ENCODE measurements at places on chromosomes 5 and 9.

DNA sequence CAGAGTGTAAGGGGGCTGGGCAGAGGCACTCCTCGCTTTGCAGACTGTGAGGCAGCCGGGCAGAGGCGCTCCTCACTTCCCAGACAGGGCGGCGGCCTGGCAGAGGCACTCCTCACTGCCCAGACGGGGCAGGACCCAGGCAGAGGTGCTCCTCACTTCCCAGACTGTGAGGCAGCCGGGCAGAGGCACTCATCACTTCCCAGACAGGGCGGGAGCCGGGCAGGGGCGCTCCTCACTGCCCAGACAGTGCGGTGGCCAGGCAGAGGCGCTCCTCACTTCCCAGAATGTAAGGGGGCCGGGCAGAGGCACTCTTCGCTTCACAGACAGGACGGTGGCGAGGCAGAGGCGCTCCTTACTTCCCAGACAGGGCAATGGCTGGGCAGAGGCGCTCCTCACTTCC lies 442.5 kb downstream of the SPATA31D1 start:
- no peak for DNase-seq

- no peak for DNase-seq
These were observed 77.0 kb downstream of the ZCCHC7 start for GRCh38 chr9:37197158-37198038.

- DNase-seq = no peak
These were observed 50.9 kb downstream of the KCNIP1 start for GRCh38 chr5:170554521-170555267.

GRCh38 chr5:18992264-18992663 lies 995.7 kb downstream of the CDH18 start:
- no peak for DNase-seq

GRCh38 chr5:132011622-132012343 lies at the start of gene ACSL6:
Gene ACSL6, minus strand, starts transcription at chr5:132011658. Its CDS starts 105 bp downstream, at chr5:132011553.
- DNase-seq = peak; percentile 28

DNA sequence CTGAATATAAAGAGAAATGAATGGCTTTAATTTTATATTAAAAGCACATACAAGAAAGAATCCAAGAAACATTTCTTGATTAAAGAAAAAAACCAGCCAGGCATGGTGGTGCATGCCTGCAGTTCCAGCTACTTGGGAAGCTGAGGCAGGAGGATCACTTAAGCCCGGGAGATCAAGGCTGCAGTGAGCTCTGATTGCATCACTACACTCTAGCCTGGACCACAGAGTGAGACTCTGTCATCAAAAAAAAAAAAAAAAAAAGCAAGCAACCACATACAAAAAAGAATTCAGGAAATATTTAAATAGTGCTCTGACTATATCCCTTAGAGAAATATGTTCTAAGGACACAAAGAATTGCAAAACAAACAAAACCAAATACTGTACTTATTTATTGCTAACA lies 2.5 kb upstream of the PLAC8L1 start:
- no peak for DNase-seq

GRCh38 chr9:128927731-128928411 lies 7.1 kb downstream of the PHYHD1 start:
- peak; percentile 25 for DNase-seq

DNA sequence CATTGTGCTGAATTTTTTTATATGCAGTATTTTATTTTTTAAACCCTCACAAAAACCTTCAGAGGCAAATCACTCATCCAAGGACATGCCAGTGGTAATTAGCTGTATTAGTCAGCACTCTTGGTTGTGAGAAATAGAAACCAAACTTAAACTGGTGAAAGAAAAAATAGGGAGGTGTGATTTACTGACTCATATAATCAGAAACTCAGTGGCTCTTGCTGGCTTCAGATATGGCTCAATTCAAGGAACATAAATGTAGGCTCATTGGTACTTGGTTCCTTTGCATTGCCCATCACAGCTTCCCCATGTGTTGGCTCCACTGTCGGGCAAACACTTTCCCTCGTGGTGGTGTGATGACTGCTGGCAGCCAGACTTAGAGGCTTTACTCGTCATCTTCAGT lies 497.2 kb downstream of the MAT2B start:
- no peak for DNase-seq

DNA sequence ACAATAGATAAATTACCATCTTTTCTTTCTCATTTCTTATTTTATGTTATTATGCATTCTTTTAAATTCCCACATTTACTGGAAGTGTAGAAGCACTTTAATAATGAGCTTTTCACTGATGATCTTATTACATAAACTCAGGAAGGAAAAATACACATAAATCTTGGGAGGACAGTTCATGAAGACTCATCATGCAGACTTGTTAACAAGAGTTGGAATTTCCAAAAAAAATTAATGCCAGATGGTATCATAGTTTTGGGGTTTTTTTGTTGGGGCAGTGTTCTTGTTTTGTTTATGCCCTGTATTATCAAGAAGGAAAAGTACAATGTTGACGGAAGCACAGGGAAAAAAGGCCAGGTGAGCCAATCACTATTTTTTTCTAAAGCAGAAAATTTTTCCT lies 35.1 kb downstream of the CEMIP2 start:
- DNase-seq = no peak

DNA sequence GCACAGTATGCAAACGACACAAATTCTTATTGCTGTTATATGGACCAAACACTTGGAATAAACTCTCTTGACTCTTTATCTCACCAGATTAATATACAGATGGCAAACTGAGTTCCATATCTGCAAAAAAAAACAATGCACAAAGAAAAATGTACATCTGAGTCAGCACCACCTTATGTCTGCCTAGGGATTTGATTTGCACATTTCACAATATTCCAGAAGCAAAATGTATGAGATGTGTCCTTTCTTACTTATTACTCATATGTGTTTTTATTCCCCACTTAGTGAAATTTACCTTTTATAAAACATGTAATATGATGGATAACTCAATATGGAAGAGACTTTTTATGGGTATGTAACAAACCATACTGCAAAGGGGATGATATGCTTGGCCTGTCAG lies 236.9 kb downstream of the GLIS3 start:
- no peak for DNase-seq

- DNase-seq = no peak
These were observed 80.9 kb upstream of the CPEB4 start for GRCh38 chr5:173807181-173807655.

- no peak for DNase-seq
These were observed 1.5 kb downstream of the PCSK1 start for GRCh38 chr5:96431376-96432187.

GRCh38 chr5:32282633-32283032 lies 30.1 kb downstream of the MTMR12 start:
- no peak for DNase-seq

GRCh38 chr5:20109326-20109725 lies 121.3 kb upstream of the CDH18 start:
- DNase-seq = no peak

DNA sequence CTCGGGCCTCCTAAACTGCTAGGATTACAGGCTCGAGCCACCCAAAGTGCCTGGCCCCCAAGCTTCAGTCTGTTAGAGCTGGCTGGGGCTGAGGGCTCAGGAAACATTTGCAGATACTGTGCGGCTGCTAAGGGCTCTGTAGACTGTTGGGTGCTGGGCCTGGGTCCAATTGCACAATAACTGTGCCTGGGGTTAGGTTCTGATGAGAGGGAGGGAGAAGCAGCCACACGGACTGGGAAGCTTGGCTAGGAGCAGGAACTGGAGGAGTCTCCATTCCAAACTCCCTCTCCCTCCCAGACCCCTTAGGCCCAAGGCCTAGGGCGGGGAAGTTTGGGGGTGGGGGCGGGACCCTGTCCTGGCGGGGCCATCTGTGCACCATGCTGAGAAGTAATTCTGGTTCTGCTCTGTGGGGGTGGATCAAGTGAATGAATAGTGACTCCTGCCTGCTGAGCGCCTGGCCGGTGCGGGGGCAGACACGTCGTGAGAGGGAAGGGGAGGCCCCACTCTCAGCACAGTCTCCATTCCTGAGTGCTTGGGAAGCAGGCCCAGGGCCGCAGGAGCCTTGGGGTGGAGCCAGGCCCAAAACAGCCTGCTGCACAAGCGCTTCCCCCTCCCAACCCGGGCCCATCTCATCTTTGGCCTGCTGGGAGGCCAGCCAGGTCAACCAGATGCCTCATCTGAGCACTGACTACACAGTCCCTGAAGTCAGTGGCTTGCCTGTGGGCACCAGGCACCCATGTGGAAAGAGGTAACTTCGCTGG lies 1.5 kb downstream of the ASS1 start:
- no peak for DNase-seq

- DNase-seq = no peak
These were observed 65.5 kb upstream of the SMIM32 start for GRCh38 chr5:136258463-136258862.

GRCh38 chr5:159700016-159700415 lies 216.3 kb upstream of the ADRA1B start:
- no peak for DNase-seq

DNA sequence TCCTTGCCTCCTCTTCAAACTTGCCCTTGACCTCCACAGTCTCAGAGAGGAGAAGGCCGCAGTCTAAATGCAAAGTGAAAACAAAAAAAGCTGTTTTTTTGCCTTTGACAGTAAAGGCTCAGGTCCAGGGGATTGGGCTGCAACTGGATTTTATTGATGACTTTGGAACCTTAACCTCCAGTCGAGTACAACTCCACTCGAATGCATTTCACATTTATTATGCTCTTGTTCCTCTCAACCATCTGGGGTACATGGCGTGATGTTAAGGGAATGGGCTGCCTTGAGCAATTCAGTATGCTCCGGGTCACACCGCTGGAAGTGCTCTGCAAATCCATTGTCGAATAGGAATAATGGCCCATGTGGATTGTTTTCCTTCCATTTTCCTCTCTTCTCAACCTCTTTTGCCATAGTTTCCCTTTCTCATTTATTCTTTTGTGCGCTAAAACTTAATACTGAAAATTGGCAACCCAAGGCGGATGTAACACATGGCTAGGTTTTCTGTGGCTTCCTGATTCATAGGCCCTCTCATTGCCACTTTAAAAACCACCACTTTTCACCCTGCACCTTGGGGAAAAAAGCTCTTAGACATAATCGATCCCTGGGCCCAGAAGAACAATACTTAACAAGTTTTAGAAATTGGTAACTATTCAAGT lies 34.3 kb downstream of the ITK start:
- DNase-seq = no peak

- no peak for DNase-seq
These were observed 10.4 kb upstream of the PDCD1LG2 start for GRCh38 chr9:5499889-5500398.

GRCh38 chr9:113380869-113381378 lies 4.1 kb upstream of the HDHD3 start:
- DNase-seq = no peak

- DNase-seq = no peak
These were observed 18.6 kb downstream of the DNAJA1 start for GRCh38 chr9:33043671-33044070.

All from stimulated activated CD4-positive, alpha-beta T cell treated with anti-CD3 and anti-CD28 coated beads, Interleukin-15, amount 100 ng/mL, for 1 hour (primary cell).